ENCODE measurements at places on chromosomes 3 and 15. TPM values are rescaled to one million over a fixed set of nuclear protein-coding genes. Genes with fewer than 3 reads are reported as not detected.

DNA sequence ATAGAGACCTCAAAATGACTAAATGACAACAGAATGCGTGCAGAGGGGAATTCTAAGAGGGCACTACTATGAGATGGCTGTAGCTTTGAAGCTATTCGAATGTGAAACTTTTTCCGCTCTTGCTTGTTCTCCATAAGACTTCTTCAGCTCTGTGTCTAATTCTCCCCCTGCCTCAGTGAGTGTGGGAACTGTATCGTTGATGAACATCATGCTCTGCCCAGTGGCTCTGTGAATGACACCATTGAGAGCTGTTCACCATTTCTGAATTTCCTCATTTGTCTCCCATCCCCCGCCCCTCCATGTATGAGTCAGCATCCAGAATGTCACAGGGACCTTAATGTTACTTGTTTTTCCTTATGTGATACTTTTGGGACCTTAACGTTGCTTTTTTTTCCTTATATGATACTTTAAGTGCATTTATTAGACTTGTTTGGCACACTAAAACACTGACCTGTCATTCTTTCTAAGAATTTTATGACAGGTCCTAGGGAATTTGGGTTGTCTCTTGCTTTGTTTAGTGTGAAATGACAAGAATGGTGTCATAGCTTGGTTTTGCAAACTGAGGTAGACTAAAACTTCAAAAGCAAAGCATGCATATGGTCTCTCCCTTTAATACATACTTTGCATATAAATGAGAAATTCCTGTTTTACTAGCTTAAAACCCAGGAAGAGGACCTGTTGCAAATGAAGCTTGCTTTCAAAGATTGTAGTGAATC, 99.6 kb downstream of the FNDC3B start:
- no peaks in the 10 kb centered on the region for H3K27me3 ChIP-seq
- peaks cover 57% of the 10 kb centered on the region for H3K4me1 ChIP-seq
- H3K4me3 ChIP-seq = no peak overlapping the region
- no peaks in the 10 kb centered on the region for H3K36me3 ChIP-seq
- no peak for DNase-seq
- H3K27ac ChIP-seq = no peak overlapping the region

The INSYN1 gene
- 0.17 TPM for total RNA-seq

The IL5RA gene
- total RNA-seq = not detected

The CAMK2N2 gene
- total RNA-seq = 0.71 TPM

DNA sequence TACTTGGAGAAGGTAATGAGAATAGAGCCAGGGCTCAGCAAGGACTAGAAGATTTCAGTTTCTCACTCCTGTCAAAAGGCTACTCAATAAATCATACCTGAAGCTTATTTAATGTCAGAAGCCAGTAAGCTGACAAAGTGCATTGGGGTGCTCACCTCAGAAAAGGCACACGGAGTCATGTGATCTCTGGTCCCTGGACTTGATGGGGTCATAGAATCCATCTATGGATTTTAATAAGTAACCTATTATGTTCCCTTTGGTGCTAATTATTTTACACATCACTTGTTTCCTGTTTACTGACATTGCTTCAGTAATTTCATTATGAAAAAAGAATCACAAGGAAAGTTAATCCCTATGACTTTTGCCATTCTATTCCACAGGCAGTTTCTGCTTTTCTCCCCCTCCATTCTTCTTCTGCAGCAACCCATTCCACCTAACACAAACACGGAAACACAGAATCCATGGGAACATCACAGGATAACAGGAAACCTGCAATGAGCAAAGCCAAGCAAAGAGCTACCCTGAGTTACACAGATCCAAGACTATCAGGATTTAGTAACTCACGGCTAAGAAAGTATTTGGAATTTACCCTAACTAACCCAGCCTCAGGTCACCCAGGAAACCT, 159.6 kb downstream of the MEIS2 start:
- H3K4me3 ChIP-seq = no peak overlapping the region
- H3K4me1 ChIP-seq = peaks cover 64% of the 10 kb centered on the region
- DNase-seq = no peak

The TTLL13 gene
- total RNA-seq = not detected

The PRICKLE2 gene
- 10.7 TPM for total RNA-seq

DNA sequence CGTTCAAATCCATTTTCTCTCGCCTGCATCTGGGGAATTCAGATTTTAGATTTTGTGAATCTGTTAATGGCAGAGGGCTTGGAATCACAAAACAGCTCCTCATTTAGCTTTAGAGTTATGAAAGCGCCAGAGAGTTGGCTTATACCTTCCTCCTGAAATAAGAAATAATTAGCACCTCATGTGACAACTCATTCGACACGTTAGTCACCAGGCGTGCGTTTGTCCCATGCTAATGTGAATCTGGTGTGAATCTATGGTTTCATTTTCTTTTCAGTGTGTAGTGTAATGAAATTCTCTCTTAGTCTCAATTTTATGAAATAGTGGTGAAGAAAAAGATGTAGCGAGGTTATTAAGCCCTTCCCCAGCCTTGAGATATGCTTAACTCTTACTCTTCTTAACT, 89.4 kb downstream of the EDEM1 start:
- no peaks in the 10 kb centered on the region for H3K27me3 ChIP-seq
- H3K4me3 ChIP-seq = no peak overlapping the region
- no peaks in the 10 kb centered on the region for H3K4me1 ChIP-seq
- H3K27ac ChIP-seq = no peak overlapping the region

The PLA2G4B gene
- 2.0 TPM for total RNA-seq

- H3K36me3 ChIP-seq = no peaks in the 10 kb centered on the region
- peaks cover 5% of the 10 kb centered on the region for H3K4me1 ChIP-seq
- H3K27ac ChIP-seq = no peak overlapping the region
Observed at GRCh38 chr15:72172796-72173195, 24.8 kb downstream of the GRAMD2A start.

DNA sequence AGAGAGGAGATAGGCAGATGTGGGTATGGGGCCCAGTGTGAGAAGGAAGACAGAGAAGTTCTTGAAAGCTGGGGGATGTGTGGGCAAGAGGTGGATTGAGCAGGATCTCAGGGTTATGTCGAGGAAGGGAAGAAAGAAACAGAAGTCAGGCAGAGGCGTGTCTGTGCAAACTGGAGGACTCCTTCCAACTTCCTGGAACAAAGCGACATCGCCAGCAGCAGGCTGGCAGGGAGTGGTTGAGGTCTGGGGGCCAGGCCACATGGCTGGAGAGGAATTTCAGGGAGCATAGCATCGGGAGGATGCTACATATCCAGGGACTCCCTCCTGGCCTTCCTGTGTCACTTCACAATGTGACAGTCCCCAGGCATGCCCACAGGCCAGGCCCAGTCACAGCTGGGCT, 42.9 kb upstream of the MYZAP start:
- DNase-seq = no peak
- H3K36me3 ChIP-seq = no peaks in the 10 kb centered on the region
- H3K27me3 ChIP-seq = no peaks in the 10 kb centered on the region
- H3K4me3 ChIP-seq = no peak overlapping the region

DNA sequence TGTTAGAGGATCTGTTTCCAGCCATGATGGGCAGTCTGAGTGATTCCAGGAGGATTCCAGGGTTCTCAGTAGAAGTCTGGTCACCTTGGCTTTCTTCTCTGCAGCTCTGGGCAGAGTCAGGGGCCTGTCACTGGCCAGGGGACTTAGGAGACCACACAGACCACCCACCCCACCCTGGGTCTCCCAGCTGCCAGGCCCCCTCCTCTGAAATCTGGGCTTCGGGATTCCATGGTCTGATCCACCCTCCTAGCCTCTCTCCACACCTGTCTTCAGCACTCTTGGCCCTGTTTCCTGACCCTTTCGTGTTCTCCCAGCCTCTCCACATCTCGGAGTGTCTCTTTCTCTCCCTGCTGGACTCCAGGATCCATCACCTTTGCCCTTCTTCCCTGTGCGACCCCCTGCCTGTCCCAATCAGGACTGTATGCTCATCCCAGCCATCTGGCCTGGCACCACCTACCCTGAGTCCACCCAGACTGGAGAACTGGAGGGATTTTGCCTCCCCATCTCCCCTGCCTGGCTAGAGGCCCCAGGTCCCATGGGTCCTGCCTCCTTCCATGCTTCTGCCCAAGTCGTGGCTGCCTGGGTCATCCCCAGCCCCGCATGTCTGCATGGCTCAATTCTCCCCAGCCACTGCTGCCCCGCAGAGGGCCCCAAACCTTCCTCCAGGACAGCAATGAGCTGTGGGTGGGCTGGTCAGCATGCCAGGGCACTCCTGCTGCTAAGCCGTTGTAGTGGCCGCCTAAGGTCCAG, 34.3 kb downstream of the GOLGA6L10 start:
- H3K4me3 ChIP-seq = no peak overlapping the region
- no peaks in the 10 kb centered on the region for H3K36me3 ChIP-seq
- no peak overlapping the region for H3K27ac ChIP-seq
- no peaks in the 10 kb centered on the region for H3K27me3 ChIP-seq
- no peak for DNase-seq

The ZMYND10 gene
- total RNA-seq = 0.37 TPM

DNA sequence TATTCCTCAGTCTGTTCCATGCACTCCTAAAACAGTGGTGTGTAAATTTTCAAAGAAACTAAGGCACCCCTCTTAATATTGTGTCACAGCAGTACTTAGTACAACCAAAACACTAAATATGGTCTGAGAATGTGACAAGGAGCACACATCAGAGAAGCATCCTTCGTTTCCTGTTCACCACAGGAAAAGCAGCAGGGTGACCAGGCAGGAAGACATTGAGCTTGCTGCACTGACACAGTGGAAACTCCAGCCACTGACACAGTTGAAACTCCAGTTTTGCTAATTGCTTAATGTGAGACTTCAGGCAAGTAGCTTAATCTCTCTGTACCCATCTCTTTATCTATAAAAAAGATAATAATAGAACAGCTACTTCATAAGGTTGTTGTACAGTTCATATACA, 353.0 kb upstream of the RORA start:
- no peaks in the 10 kb centered on the region for H3K27me3 ChIP-seq
- H3K4me1 ChIP-seq = no peaks in the 10 kb centered on the region
- no peak overlapping the region for H3K27ac ChIP-seq
- H3K4me3 ChIP-seq = no peak overlapping the region
- no peak for DNase-seq
- H3K36me3 ChIP-seq = no peaks in the 10 kb centered on the region

The HYKK gene
- total RNA-seq = 2.0 TPM

DNA sequence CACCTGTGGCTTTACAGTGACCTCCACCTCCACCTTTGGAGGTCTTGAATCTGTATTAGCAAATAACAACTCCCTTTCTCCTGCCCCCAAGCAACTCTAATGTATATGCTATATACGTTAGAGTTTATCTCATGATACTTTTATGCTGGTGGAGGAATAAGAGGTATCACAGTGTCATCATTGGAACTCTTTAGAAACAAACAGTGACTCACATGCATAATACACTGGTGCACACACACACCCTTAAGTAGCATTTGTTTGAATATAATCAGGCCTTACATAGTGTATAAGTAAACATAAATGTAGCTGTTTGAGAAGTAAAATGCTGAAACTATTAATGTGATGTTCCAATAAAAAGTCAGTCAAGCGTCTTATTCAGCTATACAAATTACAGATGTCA, 280.2 kb upstream of the C2CD4B start:
- H3K27ac ChIP-seq = no peak overlapping the region
- no peak for DNase-seq
- peaks cover 3% of the 10 kb centered on the region for H3K4me1 ChIP-seq
- no peaks in the 10 kb centered on the region for H3K36me3 ChIP-seq
- no peaks in the 10 kb centered on the region for H3K27me3 ChIP-seq

DNA sequence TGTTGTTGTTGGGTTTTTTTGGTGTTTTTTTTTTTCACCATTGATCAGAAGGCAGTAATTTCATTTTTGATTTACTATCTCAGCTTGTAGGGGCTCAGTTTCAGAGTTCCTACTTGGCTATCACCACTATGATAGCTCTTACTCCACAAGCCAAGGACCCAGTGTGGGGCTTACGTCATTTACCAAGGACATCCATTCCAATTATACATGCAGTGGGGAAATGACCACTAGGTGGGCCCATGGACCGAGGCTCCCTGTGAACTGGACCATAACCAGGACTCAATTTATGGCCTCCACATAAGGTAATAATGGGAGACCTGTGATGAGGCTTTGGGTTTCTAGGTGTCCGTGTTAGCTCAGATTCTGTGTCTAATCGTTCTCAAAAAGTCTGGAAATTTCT, 67.5 kb upstream of the CACNA1D start:
- H3K4me3 ChIP-seq = no peak overlapping the region
- no peaks in the 10 kb centered on the region for H3K36me3 ChIP-seq
- H3K27ac ChIP-seq = no peak overlapping the region
- H3K4me1 ChIP-seq = no peaks in the 10 kb centered on the region
- no peak for DNase-seq
- no peaks in the 10 kb centered on the region for H3K27me3 ChIP-seq

GRCh38 chr15:70226337-70226980, 128.7 kb upstream of the TLE3 start:
- H3K4me1 ChIP-seq = no peaks in the 10 kb centered on the region
- H3K27ac ChIP-seq = no peak overlapping the region
- no peak for DNase-seq
- no peak overlapping the region for H3K4me3 ChIP-seq
- no peaks in the 10 kb centered on the region for H3K36me3 ChIP-seq

- H3K4me3 ChIP-seq = no peak overlapping the region
- H3K36me3 ChIP-seq = no peaks in the 10 kb centered on the region
- H3K27ac ChIP-seq = no peak overlapping the region
- DNase-seq = no peak
- H3K27me3 ChIP-seq = no peaks in the 10 kb centered on the region
Observed at GRCh38 chr3:146277953-146278631, 27.2 kb upstream of the PLSCR4 start.

GRCh38 chr3:132399054-132399929, 18.0 kb upstream of the DNAJC13 start:
- DNase-seq = peak; percentile 78
- no peaks in the 10 kb centered on the region for H3K36me3 ChIP-seq
- no peaks in the 10 kb centered on the region for H3K27me3 ChIP-seq
- no peak overlapping the region for H3K4me3 ChIP-seq
- H3K4me1 ChIP-seq = no peaks in the 10 kb centered on the region

DNA sequence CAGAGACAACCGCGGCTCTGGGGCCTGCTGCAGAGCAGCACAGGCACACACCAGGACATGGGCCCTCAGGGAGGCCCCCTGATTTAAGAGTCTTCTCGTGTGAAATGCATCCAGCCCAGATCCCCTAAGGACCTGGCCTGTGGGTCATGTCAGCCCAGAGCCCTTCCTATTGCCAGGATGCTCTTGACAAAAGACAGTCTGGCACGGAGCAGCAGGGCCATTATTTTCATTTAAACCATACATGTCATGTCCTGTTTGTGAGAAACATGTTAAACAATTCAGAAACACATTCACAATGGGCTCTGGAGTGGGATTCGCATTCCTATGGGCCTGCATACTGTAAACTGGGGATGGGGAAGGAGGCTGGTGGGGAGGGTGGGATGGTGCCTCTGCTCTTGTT, 367.4 kb upstream of the WNT5A start:
- H3K27ac ChIP-seq = peak overlapping the region; percentile 4
- H3K36me3 ChIP-seq = no peaks in the 10 kb centered on the region
- H3K27me3 ChIP-seq = no peaks in the 10 kb centered on the region
- DNase-seq = no peak
